ENCODE measurements at places on chromosomes 11 and 22.
A peak's percentile ranks its signal among the peaks of the same experiment; 100 is the strongest.

DNA sequence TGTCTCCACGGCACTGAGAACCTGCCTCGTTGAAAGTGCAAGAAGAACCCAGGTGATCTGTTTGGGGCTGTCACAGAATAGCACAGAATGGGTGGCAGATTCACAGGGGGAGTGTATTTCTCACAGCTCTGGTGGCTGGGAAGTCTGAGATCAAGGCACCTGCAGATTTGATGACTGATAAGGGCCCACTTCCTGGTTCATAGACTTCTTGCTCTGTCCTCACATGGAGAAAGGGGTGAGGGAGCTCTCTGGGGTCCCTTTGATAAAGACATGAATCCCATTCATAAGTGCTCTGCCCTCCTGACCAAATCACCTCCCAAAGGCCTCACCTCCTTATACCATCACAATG is 198.5 kb upstream of the SORL1-AS1 start:
- DNase-seq = no peak

DNA sequence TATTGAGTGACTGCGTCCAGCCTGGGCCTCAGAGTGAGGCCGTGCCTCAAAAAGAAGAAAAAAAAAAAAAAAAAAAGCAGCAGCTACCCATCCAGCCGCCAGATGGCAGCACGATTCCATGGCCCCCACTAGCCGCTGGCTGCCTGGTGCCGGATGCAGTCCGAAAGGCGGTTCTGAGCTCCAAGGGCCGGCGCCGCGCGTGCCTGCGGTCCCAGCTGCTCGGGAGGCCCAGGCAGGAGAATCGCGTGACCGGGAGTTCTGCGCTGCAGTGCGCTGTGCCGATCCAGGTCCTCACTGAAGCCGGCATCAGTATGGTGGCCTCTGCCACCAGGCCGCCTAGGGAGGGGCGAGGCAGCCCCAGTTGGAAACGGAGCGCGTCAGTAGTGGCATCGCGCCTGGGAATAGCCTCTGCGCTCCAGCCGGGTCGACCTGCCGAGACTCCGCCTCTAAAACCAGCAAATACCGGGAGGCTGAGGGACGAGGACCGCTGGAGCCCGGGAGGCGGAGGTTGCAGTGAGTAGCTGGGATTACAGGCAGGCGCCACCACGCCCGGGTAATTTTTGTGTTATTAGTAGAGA is 19.3 kb downstream of the SCARF2 start:
- DNase-seq = peak; percentile 91

GRCh38 chr11:117096201-117096991 is 1.8 kb downstream of the SIK3 start:
- no peak for DNase-seq

DNA sequence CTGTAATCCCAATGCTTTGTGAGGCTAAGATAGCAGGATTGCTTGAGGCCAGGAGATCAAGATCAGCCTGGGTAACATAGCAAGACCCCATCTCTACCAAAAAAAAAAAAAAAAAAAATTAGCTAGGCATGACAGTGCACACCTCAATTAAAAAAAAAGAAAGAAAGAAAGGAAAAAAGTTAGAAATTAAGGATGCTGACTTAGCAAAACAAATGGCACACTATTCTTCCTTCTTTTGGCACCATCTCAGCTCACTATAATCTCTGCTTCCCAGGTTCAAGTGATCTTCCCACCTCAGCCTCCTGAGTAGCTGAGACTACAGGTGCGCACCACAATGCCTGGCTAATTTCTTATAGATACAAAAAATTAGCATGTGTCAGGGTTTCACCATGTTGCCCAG is 33.9 kb downstream of the PC start:
- DNase-seq = no peak

DNA sequence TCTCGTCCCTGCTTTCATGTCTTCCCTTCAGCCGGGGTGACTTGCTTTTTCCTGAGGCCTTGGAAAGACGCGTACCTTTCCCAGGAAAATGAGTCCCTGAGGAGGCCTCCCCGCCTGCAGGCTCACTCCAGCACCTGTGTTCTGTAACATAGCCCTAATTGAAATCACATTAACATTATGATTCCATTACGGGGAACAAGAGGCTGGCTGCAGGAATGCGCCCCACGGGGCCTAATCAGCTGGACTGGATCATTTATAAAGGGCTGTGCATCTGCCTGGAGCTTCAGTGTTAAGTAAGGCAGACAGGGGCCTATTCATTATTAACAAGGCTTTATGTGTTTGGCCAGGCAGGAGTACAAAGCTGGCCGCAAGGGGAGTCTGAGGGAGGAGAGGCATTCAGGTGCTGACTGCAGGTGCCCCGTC is 41.9 kb upstream of the TSPAN18 start:
- DNase-seq = no peak
